Renal cortical epithelial cell (primary cell): ENCODE measurements at places on chromosomes 1 and 21. TPM values are rescaled to one million over a fixed set of nuclear protein-coding genes. Genes with fewer than 3 reads are reported as not detected.

AQP10 gene
- not detected in 2 replicates for total RNA-seq

KCNJ6 gene
- total RNA-seq = under 0.01 and 0.05 TPM in 2 replicates

DMRTA2 gene
- 0.05 TPM in 1 of 2 replicates, not detected in the other for total RNA-seq

NEXN gene
- 6.4 and 22.4 TPM in 2 replicates for total RNA-seq

- no peak for DNase-seq
These were observed 3.1 kb upstream of the PRKCZ start for GRCh38 chr1:2046953-2047748.

- DNase-seq = no peak
These were observed 262.4 kb downstream of the HHIPL2 start for GRCh38 chr1:222285526-222285925.

DNA sequence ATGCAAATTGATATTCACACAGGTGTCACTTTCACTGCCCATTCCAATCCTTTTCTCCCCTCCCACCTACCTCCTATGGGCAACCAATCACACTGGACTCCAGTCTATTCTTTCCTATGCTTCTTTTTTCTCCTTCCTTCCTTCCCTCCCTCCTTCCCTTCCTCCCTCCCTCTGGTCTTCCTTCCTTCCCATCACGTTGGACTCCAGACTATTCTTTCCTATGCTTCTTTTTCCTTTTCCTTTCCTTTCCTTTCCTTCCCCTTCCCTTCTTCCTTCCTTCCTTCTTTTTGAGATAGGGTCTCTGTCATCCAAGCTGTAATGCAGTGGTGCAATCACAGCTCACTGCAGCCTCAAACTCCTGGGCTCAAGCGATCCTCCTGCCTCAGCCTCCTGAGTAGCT, 64.6 kb downstream of the GNG4 start:
- DNase-seq = no peak

DNA sequence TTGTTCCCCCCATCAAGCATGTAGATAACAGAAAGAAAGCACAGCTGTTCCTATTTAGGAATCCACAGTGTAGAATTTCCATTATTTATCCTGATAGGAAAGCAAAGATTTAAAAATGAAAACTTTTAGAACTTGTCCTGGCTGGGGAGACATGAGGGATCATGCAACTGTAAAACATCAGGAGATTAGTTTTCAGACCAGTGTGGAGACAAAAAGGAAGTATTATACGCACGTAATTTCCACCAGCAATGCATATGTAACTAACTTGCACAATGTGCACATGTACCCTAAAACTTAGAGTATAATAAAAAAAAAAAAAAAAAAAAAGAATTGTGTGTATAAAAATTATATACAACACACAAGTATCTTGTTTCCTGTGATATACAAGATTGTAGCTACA, 172.4 kb downstream of the NEGR1 start:
- DNase-seq = no peak

DNA sequence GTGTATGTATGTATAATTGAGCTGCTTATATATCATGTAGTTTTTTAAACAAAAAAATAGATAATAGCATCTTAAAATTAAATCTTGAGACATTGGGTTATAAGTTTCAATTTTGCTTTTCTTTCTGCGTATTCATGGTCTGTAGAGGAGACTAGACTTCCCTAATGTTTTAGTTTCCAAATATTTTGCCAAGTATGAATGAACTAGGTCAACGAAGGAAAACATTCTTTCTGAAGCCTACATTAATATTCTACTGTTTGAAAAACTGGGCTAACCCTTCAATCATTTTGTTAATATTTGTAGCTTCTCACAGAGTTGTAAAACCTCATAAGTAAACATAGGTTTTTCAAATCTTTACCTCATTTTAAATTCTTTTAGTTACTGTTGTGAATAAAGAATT, 592.7 kb downstream of the USP25 start:
- no peak for DNase-seq

GRCh38 chr1:58885998-58886397, 102.2 kb upstream of the JUN start:
- peak; percentile 24 for DNase-seq

DNA sequence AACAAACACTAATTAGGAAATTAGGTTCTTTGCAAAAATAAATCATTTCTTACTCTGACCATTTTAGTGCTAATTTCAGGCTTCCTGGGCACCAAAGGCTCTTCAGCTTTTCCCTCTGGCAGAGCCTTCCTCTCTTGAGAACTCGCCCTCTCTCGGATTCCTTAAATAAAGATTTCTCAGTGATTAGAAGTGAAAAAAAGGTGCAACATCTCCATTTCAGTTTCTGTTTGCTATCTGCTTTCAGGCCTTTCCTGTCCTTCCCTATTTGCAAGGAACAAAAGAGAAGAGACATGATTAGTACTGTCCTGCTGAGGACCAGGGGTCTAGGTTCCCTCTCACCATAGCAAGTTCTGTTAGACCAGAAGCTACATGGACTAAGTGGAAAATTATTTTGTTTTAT, 27.8 kb upstream of the CACYBP start:
- no peak for DNase-seq

DNA sequence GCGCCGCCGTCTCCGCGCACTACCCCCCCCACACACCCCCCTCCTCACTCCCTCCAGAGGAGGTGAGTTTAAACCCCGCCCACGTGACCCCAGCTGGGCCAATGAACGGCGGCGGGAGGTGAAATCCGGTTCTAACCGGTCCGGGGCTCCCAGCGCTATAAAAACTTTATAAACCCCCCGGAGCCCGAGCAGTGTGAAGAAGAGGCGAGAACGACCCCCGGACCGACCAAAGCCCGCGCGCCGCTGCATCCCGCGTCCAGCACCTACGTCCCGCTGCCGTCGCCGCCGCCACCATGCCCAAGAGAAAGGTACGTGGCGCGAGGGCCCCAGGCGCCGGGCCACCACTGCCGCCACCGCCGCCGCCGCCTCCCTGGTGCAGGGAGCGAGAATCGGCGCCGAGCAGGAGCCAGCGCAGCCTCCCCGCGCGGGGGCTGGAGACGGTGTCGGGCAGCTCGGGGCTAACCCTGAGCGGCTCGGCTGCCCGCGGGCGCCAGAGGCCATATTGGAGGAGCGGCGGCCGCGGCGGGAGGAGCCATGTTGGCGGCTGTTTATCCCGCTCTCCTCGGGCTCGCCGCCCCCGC, at the start of gene HMGN2:
Gene HMGN2, plus strand, starts transcription at position 121 of the 581 bp plus-strand sequence. Its CDS starts 173 bp downstream, at position 294.
- peak; percentile 53 for DNase-seq

GRCh38 chr1:81920245-81920740, 119.6 kb downstream of the ADGRL2 start:
- peak; percentile 56 for DNase-seq

GRCh38 chr1:81548918-81549587, 251.7 kb upstream of the ADGRL2 start:
- no peak for DNase-seq
